Stimulated activated CD8-positive, alpha-beta memory T cell treated with anti-CD3 and anti-CD28 coated beads, Interleukin-12 subunit alpha, Interleukin-12 subunit beta, amount 100 ng/mL, for 1 hour (primary cell): ENCODE measurements at places on chromosomes 16 and 17.

DNA sequence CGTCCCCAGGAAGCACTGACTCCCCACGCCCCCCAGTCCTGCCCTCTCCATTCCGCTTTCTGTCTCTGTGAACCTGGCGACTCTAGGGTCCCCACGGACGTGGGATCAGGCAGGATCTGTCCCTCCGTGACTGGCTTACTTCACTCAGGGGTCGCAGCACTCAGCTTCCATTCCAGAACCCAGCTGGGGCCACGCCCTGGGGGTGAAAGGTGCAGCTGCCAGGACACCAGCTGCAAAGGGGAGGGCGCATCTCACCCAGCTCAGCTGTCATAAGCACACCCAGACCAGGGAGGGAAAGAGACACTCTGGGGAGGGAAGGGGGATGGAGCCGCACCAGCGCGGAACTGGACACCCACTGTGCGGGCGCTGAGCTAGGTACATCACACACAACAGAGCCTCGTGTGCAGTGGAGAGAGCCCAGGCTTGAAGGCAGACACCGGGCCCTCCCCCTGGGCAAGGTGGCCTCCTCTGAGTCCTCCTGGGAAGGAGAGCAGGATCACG lies 18.5 kb upstream of the HEXD start:
- no peak for DNase-seq

DNA sequence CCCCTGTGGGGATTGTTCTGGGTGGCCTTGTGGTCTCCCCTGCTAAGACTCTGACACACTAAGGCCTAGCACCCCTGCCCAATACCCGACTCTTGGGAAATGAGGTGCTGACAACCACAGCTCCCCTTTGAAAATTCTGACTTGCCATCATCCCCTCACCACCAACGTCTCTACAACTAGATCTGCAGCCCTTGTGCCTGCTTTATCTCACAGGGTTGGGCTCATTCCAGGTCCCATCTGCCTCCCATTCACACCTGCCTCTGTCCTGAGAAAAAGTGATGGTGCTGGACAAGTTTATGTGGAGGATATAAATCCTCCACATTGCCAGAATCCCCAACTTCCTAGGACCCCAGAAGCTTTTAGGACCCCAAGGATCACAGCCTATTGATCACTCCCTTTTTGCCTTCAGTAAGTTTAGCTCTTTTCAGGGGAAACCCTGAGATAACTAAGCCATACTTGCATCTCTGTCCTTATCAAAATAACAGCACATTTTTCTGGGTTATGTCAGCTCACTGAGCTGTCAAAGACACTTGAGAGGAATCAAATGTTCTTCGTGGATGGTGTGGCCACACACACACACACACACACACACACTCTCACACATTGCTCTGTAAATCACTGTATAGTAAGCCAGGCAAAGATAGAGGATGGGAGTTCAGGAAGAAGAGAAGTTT lies 136.8 kb upstream of the CES5A start:
- no peak for DNase-seq

DNA sequence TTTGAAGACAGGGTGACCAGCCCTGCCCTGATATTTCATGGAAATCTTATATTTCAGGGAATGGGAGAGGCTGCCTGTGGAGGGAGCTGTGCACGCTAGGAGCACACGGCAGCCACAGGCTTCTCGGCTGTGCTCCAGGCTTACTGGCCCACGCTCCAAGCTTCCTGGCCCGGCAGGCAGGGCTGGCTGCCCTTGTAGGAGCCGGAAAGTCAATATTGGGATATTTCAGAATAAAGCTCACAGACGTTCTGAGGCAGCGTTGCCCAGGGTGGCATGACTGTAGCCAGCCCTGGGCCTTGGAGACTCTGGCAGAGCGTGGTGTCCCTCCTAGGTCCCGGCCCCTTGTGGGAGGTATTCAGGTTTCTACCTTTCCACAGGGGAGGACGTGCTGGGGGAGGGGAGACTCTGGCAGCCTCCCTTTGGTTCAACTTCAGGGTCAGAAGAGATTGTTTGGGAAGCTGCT lies 95.6 kb downstream of the NPIPB11 start:
- no peak for DNase-seq

- no peak for DNase-seq
Measured at GRCh38 chr17:21418446-21419298, 42.5 kb downstream of the KCNJ12 start.

GRCh38 chr16:12618515-12618914 lies 185.2 kb downstream of the CPPED1 start:
- no peak for DNase-seq

DNA sequence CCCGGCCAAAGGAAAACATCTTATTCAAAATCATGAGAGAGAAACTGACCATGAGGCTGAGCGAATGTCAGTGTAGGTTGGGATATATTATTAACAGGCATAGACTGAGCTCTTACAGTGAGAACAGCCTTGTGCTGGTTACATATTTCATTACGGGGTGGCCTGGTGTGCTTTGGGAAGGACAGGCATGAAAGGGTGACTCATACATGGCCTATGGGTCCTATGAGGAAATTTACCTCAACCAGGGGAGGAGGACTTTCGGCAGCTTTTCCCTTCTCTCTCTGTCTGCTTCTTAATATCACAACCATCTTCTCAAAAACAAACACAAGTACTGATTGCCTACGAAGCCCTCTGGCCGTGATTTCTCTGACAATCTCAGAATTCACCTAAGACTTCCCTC lies 579.1 kb downstream of the CDH13 start:
- DNase-seq: no peak

- DNase-seq: no peak
Measured at GRCh38 chr17:63635290-63635689, 13.1 kb downstream of the MAP3K3 start.

DNA sequence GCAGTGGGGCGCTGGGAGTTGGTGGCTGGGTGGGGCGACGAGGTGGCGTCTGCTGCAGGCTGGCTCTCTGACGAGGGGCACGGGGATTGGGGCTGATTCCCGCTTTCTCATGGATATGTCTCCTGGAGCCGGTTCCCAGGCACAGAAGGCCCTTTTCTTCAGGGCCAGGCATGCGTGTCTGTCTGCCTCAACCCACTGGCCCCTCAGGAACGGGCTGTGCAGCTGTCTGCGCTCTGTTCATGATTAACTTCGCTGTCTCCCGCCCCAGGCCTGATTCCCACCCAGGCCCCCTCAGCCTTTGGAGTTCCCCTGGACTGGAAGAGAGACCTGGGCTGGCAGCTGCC lies 53.1 kb downstream of the RAP1GAP2 start:
- no peak for DNase-seq

DNA sequence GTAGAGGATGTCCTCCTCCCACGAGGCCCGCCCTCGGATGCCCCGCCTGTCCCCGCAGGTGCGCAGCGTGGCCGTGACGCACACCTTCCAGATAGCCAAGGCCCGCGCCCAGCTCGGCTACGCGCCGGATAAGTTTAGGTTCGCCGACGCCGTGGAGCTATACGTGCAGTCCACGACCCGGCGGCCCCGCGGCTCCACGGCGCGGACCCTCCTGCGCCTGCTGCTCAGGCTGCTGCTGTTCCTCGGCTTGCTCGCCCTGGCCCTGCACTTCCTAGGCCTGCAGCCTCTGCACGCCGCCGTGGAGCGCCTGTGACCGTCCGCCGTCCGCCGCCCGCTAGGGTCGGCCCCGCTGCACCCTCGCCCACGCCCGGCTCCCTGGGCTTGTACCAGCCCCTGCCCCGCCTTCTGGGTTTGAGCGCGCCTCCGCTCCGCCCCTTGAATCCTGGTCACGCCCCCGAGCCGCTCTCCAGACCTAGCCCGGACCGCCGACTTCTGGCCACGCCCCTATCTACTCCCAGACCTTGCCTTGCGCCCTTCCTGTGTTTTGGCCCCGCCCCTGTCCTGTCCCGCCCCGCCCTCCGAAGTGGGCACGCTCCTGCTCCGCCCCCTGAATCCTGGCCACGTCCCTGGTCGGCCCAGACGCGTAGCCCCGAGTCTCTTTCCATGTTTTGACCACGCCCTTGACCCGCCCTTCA lies 15.8 kb upstream of the EEF2K start:
- peak; percentile 90 for DNase-seq

DNA sequence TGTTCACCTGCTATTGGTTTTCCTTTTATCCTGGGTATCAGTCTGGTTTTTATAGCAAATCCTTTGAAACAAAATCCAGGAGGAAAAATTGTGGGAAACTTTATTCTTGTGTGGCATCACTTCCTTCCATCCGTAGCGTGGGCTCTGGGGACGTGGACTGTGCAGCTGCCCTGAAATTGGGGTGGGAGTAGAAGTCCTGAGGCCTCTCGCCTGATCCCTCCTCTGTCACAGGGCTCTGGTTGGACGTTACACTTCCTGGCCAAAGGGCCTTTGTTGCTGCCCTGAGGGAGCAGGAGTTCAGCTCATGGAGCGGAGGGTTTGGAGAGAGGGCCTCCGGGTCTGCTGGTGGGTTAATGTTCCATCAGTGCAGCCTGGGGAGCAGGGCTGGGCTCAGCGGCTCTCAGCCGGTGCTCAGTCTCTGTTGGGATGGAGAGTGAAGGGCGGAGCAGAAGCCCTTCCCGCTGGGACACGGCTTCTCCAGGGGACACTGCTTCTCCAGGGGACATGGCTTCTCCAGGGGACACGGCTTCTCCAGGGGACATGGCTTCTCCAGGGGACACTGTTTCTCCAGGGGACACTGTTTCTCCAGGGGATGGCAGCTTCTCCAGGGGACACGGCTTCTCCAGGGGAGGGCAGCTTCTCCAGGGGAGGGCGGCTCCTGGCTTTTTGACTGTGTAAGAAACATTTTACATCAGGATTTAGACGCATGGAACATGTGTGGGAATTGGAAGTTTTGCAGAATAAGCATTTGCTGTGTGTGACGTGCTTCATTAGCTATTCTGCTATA lies 15.2 kb upstream of the RPL13 start:
- no peak for DNase-seq

GRCh38 chr16:31452631-31453106 lies 6.6 kb upstream of the ARMC5 start:
- DNase-seq: no peak

DNA sequence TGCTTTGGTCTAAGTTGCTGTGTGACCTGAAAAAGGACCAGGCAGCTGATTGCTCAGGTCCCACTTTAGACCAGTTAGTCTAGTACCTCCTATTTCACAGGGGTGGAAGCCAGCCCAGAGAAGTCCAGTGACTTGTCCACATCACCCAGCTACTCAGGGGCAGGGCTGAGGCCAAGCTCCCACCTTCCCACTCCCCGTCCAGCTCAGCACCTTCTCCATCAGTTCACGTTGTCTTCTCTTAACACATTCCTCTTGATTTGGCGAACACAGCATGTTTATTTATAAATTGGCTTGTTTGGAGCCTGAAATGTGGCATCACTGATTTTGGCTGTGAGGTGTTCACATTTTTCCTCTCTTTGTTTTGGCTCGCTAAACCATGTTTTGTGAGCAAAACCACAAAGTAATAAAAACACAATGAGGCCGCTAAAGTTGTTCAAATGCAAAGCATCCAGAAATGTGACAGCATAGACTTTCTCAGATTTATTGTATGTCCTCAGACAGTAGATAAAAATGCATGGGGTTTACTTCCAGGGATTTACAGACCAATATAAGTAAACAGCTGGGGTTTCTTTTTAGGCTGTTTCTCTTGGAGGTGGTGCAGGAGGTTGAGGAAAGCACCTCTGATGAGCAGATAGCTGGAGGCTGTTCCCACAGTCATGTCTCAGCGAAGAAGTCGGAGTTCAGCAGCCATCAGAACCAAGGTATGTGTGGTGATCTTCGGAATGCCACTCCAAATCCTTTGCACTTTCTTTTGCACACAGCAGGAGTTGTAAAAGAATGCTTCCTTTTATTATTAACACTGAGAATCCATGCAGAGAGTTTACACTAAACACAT lies 88.4 kb downstream of the PLXDC1 start:
- DNase-seq: no peak

GRCh38 chr16:11238272-11239202 lies 17.5 kb downstream of the SOCS1 start:
- DNase-seq: no peak

- no peak for DNase-seq
Measured at GRCh38 chr16:345772-346171, 6.8 kb downstream of the AXIN1 start.

DNA sequence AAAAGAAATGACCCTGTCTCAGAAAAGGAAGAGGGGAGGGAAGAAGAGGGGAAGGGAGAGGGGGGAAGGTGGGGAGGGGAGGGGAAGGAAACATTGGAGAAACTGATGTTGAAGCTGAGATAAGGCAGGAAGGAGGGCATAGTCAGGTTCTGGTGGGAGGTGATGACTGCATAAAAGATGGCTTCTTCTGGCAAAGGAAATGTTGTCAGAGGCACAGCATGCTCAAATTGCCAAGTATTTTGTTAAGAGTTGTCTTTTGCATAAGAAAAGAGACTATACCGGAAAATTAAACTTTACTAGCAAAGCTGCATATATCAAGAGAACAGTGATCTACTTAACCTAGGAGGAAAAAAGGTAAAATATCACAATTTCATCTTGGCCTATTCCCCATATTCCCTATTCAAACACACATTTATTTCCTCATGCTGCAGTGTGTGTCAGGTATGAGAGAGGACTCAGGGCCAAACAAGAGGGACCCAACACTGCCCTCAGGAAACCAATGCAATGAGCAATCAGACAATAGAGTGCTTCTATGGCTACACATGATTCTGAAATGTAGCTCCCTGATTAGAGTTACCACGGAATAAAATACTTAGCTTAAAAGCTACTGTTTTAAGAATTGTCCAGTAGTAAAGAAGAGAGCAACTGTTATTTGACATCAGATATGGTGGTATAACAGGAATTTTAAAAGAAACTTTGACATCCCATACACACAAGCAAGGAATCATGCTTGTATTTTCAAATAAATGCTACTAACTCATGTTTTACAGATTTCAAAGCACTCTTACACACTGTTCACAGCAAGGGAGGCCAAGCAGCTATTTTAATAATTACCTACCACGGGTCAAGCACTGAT lies 80.9 kb downstream of the PARN start:
- DNase-seq: no peak

- no peak for DNase-seq
Measured at GRCh38 chr16:81873206-81873605, 94.1 kb downstream of the PLCG2 start.

DNA sequence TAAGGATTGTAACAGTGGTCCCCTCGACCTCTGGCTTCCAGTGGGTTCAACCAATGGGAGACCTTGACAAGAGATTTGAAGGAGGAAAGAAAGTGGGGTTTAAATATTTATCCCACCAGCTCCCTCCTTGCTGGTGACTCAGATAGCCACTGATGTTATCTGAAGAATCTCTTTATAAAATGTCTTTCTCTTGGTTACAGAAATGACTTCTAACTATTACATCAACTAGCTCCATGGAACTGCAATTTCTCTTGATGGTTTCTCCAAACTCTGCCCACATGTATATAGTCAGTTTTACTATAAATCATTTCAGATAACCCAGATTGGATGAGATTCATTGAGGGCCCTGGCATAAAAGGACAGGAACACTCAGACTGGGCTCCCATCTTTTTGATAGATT lies 920.2 kb upstream of the SOX9 start:
- DNase-seq: no peak

GRCh38 chr17:64694207-64694606 lies 32.1 kb upstream of the SMURF2 start:
- DNase-seq: no peak
